ENCODE measurements at places on chromosomes 16 and 17.
A peak's percentile ranks its signal among the peaks of the same experiment; 100 is the strongest.

- DNase-seq: no peak
Measured at GRCh38 chr16:51286272-51286671, 135.2 kb upstream of the SALL1 start.

- DNase-seq: peak; percentile 81
Measured at GRCh38 chr17:63697341-63698286, 2.3 kb downstream of the LIMD2 start.

DNA sequence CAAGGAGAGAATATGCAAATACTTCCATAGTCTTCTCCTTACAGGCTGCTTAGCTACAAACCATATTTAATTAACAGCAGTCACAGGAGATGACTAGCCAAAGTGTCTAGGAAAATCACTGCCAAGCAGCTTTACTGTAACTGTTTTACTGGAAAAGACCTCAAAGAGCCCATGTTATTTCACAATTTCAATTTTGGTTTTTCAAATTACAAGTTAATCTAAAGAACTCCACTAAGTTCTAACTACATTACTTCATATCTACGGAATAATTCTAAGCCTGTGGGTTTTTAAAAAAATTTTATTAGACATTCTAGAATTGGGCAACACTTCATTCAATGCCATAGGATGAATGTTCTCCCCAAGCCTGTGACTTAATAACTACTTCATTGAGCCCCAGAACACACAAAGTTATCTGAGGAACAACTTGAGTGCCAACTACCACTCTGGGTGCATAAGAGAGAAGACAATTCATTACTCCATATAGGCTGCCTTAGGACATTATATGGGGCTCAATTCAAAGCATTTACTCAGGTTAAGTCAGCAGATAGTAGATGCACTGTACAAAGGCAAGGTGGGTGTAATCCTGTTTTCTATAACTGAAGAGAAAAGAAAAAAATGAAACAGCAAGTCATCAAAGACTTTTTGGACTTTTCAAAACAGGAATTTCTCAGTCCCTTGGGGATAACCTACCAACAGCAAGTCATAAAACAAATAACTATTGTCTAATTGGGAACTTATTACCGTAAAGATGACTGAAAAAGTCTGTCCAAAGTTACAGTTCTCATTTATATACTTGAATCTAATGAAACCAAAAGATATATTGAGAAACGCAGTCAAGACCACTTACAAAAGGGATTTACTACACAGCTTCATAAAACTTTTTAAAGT, 33.0 kb downstream of the STAT3 start:
- DNase-seq: no peak

- DNase-seq: no peak
Measured at GRCh38 chr17:55068862-55069811, 100.6 kb downstream of the STXBP4 start.

All from T follicular helper cell (primary cell).